Cortex of kidney (tissue), 1 donor: ENCODE measurements at places on chromosomes 11 and 22.

DNA sequence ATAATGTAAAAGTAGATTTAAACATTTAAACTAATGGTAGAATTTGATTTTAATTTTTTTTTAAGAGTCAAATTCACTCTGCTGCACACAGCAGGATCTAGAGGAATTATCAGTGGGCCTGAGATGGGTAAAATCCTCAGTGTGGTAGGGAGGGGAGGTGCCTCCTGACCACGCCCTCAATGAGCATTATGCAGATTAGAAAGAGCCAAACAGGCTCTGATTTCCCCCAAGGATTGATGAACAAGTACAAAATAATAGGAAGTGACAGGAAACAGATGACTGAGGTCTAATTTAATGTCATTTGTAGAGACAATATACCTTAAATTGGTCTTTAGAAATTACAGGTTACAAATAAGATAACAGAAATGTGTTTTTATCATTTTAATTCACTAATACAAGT, 155.2 kb downstream of the DCDC1 start:
- no peak for DNase-seq

DNA sequence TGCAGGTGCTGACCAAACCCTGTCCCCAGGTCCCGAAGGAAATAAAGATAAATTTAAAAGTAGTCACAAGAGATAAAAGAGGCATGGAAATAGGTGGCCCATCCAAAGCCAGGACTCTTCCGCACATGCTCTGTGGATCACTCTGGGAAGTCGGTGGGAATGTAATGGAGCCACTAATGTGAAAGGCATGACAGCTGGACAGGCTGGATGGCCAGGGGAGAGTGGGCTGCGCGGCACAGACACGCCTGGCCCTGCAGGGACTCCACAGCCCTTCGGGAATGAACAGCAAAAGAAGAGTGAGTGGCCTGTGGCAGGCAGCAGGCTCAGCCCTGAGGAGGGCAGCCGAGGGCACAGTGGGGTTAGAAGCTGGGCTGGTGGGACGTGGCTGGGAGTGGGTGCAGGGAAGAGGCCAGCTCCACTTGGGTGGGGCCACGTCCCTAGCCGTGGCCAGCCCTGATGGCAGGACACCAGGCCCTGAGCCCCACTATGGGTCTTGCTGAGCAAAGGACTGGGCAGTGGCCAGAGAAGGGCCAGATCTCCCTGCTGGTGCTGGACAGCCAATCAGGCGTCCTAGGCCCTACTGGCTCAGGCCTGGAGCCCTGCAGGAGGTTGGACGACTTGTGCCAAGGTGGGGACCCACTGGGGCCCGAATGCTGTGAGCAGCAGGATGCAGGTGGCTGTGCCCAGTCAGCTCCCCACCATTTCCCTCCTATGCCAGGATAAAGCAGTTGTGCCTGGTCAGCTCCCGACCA, 31.3 kb upstream of the GNB1L start:
- DNase-seq = no peak

DNA sequence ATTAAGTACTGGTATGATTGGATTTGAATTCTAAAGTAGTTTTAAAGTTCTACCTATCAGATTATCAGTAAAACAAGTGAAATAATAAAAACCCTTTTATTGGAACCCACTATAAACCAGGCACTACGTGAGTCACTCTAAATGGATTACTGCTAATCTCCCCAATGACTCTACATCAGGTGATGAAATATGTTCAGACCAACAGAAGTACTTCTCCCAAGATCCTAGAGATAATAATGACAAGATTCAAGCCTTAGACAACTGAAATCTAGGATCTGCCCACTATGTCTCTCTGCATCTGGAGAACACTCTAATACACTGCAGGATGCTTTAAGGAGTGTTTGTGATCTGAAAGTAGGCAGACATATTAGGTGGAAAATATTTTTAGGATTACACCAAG, 652.1 kb upstream of the CHORDC1 start:
- no peak for DNase-seq

DNA sequence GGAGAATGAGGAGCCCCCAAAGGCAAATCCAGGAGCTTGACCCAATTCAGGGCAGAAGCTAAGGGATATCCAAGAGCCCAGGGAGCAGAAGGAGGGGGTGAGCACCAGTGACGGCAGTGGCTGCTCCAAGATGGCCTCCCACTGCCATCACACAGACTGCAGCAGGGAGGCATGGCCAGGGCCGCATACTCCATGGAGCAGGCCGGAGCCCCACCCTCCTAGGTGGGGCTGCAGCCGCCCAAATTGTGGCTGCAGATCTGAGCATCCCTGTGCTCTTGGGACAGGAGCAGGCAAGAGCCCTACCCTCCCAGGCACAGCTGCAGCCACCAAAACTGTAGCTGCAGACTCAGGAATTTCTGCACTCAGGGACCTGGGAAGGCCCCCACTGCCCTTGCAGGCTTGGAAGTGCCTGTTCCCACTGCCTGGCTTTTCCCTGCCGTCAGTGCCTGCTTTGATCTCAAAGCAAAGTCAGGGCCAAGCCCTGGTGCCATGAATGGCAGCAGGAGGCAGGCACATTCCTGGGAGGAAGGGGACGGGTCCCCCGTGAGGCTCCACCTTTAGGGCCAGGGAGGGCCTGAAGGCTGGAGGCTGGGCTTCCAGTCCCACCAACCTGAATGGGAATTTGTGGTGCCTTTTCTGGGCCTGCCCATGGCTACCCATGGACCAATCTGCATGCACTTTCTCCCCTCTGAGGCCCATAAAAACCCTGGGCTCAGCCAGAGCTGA, 10.3 kb upstream of the WNT7B start:
- no peak for DNase-seq

- DNase-seq = no peak
These were observed 17.1 kb upstream of the CSRP3 start for GRCh38 chr11:19218786-19219460.

DNA sequence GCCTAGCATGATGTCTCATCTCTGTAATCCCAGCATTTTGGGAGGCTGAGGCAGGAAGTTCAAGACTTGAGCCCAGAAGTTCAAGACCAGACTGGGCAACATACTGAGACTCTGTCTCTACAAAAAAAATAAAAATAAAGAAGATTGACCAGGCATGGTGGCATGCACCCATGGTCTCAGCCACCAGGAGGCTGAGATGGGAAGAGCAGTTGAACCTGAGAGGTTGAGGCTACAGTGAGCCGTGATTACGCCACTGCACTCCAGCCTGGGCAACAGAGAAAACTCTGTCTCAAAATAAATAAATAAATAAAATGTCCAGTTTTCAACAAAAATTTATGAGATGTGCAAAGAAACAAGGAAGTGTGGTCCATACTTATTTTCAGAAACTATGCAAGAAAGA, 28.3 kb downstream of the EFCAB6 start:
- DNase-seq = no peak

GRCh38 chr22:50505276-50505775, 2.2 kb downstream of the LMF2 start:
- no peak for DNase-seq

DNA sequence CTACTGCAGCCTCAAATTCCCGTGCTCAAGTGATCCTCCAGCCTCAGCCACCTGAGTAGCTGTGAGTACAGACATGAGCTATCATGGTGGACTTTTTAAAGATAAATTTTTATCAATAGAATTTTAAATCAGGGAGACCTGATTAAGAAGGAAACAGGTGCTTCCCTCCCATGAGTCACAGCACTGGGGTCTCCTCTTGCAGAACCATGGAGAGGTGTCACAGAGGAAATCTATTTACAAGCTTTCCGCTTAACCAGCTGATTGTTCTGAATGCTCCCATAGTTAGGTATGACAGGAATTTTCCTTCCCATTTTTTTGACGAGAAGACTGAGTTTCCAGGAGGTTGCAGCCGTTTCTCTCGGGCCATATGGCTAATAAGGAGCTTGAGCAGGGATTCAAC, 516.1 kb downstream of the MIAT start:
- DNase-seq = no peak

GRCh38 chr22:50148991-50149721, 21.4 kb upstream of the PANX2 start:
- no peak for DNase-seq

DNA sequence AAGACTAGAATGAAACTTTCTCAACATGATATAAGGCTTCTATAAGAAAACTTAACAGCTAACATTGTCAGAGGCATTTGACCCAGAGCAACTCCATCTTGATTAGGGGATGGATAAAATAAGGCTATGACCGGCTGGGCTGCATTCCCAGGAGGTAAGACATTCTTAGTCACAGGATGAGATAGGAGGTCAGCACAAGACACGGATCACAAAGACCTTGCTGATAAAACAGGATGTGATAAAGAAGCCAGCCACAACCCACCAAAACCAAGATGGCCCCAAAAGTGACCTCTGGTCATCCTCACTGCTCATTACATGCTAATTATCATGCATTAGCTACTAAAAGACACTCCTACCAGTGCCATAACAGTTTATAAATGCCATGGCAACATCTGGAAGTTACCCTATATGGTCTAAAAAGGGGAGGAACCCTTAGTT, 135.2 kb downstream of the TTC28 start:
- DNase-seq = no peak

GRCh38 chr11:78889698-78890097, 315.0 kb upstream of the NARS2 start:
- no peak for DNase-seq

DNA sequence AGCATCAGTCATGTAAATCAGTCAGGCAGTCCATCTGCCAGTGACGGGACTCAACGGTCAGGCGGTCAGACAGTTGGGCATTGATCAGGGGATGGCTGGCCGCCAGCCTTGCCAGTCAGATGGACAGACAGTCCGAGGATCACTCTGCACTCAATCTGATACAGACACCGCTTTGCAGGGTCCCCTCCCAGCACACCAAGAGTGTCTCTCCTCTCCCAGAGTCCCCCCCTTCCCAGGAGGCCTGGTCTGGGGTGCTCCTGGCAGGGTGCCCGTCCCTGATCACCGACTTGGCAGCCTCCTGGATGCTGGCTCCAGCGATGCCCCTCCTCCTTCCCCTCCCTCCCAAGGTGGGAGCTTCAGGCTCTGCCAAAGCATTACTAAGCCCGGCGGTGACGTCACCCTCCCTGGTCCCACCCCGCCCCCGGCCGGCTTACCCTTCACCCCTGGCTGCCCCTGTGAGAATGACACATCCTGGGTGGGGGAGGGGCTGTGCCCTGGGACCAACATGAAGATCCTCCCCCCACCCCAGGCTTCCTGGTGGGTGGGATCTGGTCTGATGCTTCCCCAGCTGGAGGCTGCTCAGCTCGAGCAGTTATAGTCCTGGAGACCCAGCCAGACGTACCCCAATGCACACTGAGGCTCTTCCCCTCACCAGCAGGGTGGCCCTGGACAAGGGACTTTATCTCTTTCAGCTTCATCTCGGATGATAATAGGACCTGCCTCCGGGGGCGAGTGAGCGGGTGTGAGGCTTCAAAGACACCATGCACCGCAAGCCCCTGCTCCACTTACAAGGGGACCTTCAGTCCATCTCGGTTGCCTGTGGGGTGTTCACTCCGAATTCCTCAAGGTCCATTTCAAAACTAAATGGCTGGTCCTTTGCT, 69.2 kb downstream of the CD82 start:
- no peak for DNase-seq

DNA sequence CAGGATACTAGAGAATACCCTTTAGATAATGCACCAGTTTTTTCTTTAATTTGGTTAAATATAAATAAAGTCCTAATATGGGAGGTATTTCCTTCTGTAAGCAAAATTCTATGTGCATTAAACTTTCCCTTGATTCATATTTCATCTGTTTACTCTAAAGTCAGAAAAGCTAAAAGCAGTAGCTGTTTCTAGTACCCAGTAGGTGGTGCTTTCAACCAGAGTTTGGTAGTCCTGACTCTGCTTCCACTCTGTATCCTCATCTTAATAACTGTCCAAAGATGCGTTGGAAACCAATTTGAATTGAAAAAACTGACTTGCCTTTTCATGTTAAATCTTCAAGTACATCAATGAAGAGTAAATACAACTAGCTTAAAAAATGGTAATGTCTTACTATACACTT, 1065.2 kb downstream of the JRKL start:
- no peak for DNase-seq

- no peak for DNase-seq
These were observed 37.5 kb downstream of the ARFGAP3 start for GRCh38 chr22:42819412-42820044.

GRCh38 chr11:34823639-34824038, 92.5 kb downstream of the APIP start:
- no peak for DNase-seq

- no peak for DNase-seq
These were observed 7.4 kb downstream of the C1QTNF6 start for GRCh38 chr22:37180531-37181231.

DNA sequence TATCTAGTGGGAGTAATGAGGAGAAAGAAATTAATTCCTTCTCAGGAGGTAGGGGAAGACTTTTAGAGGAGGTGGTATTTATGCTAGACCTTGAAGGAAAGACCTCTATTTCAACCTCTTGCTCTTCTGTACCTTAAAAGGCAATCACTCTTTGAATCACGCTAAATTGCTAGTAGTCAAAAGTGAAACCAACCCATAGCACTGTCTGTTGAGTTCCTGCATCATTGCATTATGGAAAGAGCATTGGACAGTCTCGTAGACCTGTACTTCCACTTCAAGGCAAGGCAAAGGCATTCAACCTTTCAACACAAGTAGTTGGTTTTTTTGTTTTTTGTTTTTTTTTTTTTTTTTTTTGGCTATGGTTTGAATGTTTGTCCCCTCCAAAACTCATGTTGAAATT, 770.4 kb downstream of the ETS1 start:
- DNase-seq = no peak

DNA sequence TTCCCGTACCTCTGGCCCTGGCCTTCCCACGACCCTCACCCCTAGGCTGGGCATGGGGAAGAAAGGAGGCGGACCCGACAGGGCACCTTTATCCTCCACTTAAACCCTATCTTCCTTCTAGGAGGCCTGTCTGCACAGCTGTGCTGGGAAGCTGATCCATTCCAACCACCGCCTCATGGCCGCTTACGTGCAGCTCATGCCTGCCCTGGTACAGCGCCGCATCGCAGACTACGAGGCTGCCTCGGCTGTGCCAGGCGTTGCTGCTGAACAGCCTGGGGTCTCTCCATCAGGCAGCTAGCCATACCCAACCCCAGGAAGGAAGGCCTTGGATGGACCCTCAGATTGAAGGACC, 599 bp downstream of the TIMM10B start:
- no peak for DNase-seq

- DNase-seq = no peak
These were observed 45.9 kb upstream of the RTL6 start for GRCh38 chr22:44543781-44544477.

GRCh38 chr11:75241036-75241905, 697 bp downstream of the TPBGL start:
- DNase-seq = no peak

DNA sequence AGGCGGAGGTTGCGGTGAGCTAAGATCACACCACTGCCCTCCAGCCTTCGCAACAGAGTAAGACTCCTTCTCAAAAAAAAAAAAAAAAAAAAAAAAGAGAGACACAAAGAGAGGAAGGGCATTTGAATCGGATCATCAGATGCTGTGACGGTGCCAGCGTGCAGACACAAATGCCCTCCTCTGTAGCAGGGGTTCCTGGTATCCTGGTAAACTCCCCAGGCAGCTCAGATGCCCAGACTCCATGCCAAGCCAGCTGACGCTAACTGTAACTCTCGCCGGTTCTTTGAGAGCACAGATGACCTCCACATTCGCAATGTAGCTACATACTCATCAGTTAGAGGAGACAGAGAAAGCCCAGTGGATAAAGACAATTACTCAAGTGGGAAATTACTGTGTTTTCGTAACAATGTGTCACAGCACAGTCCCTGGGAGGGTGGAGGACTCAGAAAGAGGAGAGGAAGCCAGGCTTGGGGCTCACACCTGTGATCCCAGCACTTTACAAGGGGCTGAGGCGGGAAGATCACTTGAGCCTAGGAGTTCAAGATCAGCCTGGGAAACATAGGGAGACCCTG, 153.1 kb downstream of the BRD1 start:
- no peak for DNase-seq

- no peak for DNase-seq
These were observed 32.1 kb upstream of the DRD2 start for GRCh38 chr11:113507341-113507740.

- no peak for DNase-seq
These were observed 79.0 kb downstream of the EFCAB6 start for GRCh38 chr22:43733138-43733537.
